ENCODE measurements at places on chromosomes 13 and 19.

DNA sequence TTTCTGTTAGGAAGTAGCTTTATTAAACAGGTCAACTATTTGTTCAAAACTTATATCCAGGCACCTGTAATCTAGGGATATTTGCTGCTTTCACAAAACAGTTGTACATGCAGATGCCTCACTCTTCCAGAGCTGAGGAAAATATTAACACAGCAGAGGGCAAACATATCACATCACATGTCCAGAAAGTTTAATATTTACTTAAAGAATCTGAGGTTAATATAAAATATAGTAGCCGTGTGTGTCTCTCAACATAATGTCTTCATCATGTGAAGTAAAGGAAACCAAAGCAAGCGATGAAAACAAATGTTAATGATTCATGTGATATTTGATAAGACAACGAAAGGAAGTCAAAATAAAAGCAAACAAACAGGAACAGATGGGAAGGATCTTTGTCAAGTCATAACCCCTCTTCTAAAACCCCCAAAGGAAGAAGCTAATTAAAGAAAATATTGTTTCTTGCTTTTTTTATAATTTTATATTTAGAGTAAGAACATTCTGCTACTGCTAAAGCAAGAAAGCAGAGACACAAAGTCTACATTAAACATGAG, 418.8 kb downstream of the DACH1 start:
- DNase-seq, result no peak

- DNase-seq, result no peak
Measured at GRCh38 chr13:98520674-98521449, 56.0 kb downstream of the STK24 start.

GRCh38 chr13:105345131-105345530, 1190.3 kb downstream of the EFNB2 start:
- no peak for DNase-seq

DNA sequence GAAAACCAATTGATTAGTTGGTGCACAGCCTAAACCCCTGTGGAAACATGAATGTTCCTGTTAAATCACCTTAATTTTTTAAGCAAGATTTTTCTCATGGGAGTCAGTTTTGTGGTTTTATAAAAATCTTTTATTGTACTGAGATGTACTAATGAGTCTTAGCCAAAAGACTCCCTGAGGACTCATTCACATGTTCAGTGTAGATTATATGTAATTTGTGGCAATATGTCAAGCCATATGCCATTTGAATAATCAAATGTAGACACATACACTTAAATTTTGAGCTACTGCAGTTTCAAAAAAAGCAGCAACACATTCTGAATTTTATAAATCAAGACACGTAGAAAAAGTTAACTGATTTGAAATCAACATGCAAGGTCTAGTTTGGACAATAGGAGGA, 395.2 kb downstream of the MYO16 start:
- no peak for DNase-seq

DNA sequence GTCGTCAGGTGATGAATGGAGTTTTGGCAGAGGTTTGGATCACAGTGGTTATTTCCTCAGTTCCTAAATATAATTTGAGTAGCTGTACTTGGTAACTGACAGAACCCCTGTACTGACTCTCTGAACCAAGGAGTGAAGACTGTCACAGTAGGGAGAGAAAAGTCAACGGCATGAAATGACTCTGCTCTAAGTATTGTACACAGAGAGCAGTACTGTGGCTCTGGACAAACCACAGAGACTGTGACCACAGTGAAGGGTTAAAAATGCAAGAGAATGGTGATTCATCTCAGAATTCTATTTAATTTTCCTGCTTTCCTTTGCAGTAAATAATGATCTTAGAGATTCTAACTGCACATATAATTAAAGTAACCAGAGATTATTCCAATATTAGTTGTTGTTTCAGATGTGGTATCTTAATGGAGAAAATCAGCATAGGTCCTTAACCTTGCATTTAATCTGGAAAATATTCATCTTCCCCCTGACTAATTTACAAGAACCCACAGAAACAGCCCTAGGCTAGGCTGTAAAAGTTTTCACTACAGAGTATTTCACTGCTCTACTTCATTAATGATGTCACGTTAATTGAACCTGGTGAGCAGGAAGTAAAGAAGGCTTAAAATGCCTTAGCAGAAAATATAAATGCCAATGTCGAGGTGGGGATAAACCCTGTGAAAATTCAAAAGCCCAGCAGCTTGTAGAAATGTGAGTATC, 221.9 kb downstream of the LIG4 start:
- DNase-seq, result no peak

- no peak for DNase-seq
Measured at GRCh38 chr13:52644108-52644507, 1.9 kb downstream of the HNRNPA1L2 start.

All from CD8-positive, alpha-beta memory T cell (primary cell).